Ascending aorta (tissue), 2 donors: ENCODE measurements at places on chromosomes 7 and 10. TPM values are rescaled to one million over a fixed set of nuclear protein-coding genes. Genes with fewer than 3 reads are reported as not detected.

GRCh38 chr7:39727231-39728012, 104.0 kb downstream of the RALA start:
- no peak for DNase-seq
- no peaks in the 10 kb centered on the region for H3K4me1 ChIP-seq
- H3K36me3 ChIP-seq, result no peaks in the 10 kb centered on the region

DNA sequence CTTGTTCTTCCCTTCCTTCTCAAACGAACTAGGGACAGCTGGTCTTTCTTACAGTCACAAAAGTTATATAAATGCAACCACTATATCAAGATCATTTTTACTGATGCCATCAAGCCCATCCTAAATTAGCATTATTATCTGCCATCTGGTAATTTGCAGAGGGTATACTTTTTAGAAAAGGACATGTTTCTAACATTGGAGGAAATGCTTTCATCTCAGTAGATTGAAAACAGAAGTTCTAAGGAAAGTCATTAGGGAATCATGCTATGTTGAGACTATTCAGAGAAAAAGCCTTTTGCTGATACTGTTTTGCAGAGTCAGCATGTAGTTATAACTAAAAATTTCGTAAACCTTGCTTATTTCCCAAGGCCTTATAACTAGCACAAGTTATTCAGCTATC, 146.7 kb downstream of the WNT2 start:
- H3K27me3 ChIP-seq, result no peaks in the 10 kb centered on the region
- no peak overlapping the region for H3K27ac ChIP-seq
- peaks cover 28% of the 10 kb centered on the region for H3K36me3 ChIP-seq
- no peak overlapping the region for H3K4me3 ChIP-seq
- DNase-seq, result no peak
- no peaks in the 10 kb centered on the region for H3K4me1 ChIP-seq

DNA sequence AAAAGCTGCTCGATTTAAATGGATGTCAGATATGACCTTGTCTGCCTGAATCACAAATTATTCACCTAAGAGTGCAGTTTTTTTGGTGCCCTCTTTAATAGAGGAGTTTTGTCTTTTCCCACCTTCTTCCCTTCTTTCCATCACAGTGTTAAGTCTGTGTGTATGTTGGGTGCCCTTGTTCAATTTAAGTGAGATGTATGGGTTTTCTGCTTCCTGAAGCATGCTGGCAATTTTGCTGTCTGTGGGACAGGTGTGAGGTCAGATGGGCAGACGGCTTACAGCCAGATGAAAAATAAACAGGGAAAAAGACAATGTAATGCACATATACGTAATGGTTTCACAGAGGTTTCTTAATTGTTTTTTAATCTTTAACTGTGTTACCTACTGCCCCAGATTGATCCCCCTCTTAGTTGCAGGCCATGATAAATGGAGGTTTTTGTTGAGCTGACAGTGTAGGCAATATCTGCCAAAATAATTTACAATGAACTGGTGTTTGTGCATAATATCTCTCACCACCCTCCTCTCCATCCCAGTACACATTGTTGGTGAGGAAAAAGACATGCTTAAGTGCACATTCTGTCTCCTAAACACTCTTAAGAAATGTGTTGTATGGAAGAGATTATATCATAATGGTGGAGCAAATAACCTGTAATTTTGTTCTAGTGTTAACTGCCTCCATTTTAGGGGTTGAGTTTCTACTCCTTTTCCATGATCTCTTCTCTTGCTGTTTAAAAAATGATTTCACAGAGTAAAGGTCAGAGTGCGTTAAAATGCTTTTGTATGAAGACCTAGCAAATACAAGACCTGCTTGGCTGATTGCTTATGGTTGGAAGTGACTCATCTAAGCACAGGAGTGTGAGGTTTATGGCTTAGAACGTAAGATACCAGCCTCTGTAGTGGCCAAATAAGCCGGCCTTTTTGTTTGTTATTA, 123.9 kb downstream of the LRRC4 start:
- no peaks in the 10 kb centered on the region for H3K4me1 ChIP-seq
- no peak for DNase-seq
- H3K27me3 ChIP-seq, result no peaks in the 10 kb centered on the region
- H3K36me3 ChIP-seq, result no peaks in the 10 kb centered on the region
- no peak overlapping the region for H3K4me3 ChIP-seq
- H3K27ac ChIP-seq, result no peak overlapping the region

DPP6 gene
- not detected for total RNA-seq

H2BK1 gene
- total RNA-seq, result not detected

TMEM196 gene
- total RNA-seq, result not detected

HGF gene
- total RNA-seq, result 11.7 TPM

DNA sequence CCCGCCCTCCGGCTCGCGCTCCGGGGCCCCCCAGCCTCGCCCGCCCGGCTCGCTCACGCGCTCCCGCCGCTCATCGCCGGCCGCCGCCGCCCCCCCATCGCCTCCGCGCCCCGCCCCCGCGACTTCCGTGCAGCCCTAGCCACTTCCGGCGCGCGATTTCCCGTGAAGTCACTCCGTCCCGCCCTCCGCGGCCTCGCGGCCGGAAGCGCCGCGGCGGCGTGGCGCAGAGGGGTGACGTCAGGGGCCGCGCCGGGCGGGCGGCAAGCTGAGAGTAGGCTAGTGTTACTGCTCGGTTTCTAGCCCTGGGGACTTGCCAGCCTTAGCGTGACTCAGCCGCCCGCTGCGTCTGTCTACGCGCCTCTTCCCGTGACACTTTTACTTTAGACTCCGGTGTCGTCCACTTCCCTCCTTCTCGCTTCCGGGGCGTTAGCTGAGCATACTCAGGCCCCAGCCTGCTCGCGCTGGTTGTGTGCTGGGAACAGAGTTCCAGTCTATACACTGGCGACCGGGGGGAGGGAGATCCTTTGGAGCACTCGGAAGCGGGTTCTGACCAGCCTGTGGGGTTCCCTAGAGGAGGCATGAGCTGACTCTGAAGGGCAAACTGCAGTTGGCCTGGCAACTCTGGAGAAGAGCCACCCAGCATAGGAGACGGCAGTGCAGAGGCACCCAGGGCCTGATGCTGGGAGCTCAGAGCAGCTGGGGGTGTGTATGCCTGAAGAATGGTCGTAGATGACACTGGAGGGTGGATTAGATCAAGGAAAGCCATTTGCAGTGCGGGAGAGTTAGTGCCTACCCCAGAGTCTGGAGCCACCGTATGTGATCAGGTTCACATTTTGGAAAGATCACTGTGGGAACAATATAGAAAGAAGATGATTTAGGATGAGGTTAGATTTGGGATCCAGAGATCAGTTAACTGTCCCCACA, at the start of gene PURB:
Gene PURB, minus strand, starts transcription at position 137 of the 924 bp plus-strand sequence. CDS start 182 bp downstream, outside the sequence.
- H3K27ac ChIP-seq, result peak within 1 kb of the TSS; percentile 98
- H3K4me1 ChIP-seq, result peaks cover 13% of the 10 kb centered on the region
- no peaks in the 10 kb centered on the region for H3K36me3 ChIP-seq
- peak within 1 kb of the TSS; percentile 97 for H3K4me3 ChIP-seq
- no peaks in the 10 kb centered on the region for H3K27me3 ChIP-seq

- no peaks in the 10 kb centered on the region for H3K4me1 ChIP-seq
- H3K27me3 ChIP-seq, result no peaks in the 10 kb centered on the region
- no peak overlapping the region for H3K27ac ChIP-seq
- H3K4me3 ChIP-seq, result no peak overlapping the region
- H3K36me3 ChIP-seq, result no peaks in the 10 kb centered on the region
Measured at GRCh38 chr7:36570528-36571189, 153.6 kb downstream of the AOAH start.

- no peak overlapping the region for H3K4me3 ChIP-seq
- no peaks in the 10 kb centered on the region for H3K27me3 ChIP-seq
- no peaks in the 10 kb centered on the region for H3K36me3 ChIP-seq
- no peaks in the 10 kb centered on the region for H3K4me1 ChIP-seq
Measured at GRCh38 chr10:100628061-100628460, 92.3 kb downstream of the HIF1AN start.

DNA sequence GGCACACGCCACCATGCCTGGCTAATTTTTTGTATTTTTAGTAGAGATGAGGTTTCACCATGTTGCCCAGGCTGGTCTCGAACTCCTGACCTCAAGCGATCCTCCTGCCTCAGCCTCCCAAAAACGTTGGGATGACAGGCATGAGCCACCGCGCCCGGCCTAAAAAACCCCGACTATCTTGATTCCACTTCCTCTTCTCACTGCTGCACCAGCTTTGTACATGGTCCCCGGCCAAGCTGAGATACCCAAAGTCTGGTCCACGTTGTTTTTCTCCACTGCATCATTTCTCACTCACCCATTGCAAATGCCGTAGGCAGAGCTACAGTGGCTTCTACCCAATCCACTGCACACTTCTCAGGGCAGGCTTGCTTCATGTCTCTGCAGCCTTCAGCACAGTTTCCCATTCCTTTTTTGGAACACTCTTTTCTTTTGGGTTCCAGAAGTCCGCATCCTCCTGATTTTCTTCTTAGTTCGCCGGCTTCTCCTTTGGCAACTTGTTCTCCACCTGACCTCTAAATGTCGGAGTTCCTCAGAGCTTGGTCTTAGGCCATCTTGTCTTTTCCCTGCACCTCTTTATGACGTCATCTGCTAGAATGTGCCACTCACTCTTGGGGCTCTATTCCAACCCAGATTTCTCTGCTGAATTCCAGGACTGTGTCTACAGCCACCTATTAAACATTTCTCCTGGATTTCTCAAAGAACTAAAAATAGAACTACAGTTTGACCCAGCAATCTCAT, 6.0 kb upstream of the GNB2 start:
- DNase-seq, result no peak
- no peaks in the 10 kb centered on the region for H3K4me1 ChIP-seq
- H3K27ac ChIP-seq, result peak overlapping the region; percentile 50
- no peak overlapping the region for H3K4me3 ChIP-seq
- H3K27me3 ChIP-seq, result no peaks in the 10 kb centered on the region

GGCT gene
- total RNA-seq, result 0.43 TPM

DNA sequence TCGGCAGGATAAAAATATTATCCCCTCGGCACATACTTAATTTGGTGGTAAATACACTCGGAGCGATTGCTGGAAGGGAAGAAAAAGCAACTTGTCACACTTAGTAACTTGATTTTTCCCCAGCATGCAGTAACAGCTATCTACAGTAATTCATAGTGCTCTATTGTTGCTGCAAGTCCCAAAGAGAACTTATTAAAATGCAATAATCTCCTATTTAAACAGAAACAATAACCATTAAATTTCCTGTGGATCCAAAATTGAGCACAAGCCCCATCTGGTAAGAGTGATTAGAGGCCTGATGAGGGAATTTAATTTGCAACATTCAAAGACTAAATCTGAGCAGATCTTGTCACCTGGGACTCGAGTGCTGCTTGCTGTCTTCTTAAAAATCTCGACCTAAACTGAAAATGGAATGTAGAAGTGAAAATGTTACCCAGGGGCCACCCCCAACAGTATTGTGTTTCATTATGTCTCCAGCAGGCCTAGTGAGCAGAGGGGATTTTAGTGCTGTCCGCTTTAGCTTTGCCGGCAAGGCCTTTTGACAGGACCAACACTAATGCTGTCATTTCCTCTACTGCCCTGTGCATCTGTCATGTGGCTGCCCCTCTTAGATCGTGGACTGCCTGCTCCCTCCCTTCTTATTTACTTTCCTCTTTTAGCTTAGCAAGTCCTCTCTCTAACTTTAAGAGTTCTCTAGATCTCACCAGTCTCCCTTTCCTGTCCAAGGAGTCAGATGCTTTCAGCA, 639.7 kb downstream of the AUTS2 start:
- no peak overlapping the region for H3K4me3 ChIP-seq
- H3K27ac ChIP-seq, result no peak overlapping the region
- H3K27me3 ChIP-seq, result no peaks in the 10 kb centered on the region
- no peak for DNase-seq
- H3K36me3 ChIP-seq, result no peaks in the 10 kb centered on the region

DNA sequence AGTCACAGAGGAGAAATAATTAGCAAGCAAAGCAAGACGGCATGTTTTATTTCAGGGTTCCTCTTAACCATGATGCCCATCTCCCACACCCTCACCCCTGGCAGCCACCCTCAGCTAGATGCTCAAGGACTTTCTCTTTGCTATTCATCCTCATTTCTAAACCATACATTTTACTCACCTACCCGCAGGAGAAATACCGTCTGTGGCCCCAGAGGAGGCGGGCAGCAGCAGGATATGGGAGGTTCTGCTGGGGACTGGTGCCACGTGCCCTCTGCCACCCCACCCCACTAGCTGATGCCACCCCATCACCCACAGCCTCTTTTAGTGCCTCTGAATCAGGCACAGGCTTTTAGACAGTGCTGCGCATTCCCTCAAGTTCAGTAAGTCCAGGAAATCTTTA, 168.7 kb upstream of the ITGB1 start:
- H3K27me3 ChIP-seq, result no peaks in the 10 kb centered on the region
- H3K4me1 ChIP-seq, result no peaks in the 10 kb centered on the region
- no peaks in the 10 kb centered on the region for H3K36me3 ChIP-seq
- no peak overlapping the region for H3K27ac ChIP-seq
- no peak overlapping the region for H3K4me3 ChIP-seq

DNA sequence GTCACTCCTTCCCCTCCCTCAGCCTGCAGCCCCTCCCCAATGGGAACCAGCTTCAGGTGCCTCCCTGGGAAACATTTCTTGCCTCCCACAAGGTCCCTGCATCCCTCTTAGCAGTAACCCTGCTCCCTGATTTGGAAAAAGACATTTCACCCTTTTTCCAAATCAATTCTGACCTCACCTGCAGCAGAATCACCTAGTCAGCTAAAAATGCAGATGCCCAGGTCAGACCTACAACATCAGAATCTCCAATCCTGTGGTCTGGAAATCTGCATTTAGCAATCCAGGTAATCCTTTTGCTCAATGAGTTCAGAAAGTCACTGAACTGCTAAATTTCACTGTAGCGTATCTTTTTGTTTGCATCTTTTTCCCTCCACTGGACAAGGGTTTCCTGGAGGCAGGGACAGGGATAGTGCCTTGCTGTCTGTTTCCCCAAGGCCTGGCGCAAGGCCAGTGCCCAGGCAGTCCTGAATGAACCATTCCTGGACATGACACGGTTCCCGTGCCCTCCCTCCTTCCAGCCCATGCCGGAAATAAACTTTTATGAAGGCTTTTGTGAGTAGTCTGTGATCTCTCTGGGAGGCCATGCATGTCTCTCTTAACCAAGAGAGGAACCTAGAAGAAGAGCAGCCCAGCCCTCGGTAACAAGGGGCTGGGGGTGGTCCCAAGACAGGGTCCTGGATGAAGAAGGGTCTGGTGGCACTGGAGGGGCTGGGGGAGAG, 44.0 kb downstream of the COL13A1 start:
- no peak overlapping the region for H3K4me3 ChIP-seq
- DNase-seq, result no peak
- no peaks in the 10 kb centered on the region for H3K4me1 ChIP-seq

DNA sequence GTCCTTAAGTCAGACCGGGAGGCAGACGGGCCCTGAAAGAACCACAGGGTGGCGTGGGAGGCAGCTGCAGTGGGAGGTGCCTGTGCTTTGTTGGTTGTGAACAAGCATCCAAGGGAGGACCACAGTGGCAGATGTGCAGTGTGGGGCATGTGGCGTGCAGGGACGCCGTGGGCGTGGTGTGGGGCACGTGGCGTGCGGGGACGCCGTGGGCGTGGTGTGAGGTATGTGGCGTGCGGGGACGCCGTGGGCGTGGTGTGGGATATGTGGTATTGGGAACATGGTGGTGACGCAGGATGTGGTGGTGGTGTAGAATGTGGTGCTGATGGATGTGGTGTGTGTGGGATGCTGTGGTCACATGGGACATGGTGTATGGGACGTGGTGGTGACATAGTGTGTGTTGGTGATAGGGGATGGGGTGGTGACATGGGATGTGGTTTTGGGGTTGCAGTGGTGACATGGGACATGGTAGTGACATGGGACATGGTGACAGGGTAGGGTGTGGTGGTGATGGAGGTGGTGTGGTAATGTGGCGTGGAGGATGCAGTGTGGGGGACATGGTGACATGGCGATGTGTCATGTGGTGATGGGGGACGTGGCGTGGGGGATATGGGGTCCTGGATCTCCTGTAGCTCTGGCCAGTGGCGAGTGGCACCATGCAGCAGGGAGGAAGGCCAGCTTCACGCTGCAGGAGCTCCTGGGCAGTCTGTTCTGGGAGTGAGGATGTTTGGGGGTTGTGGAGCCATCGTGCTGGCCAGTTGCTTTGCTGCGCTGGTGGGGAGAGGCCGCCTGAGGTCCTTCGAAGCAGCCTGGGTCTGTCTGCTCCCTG, 78.8 kb downstream of the INPP5A start:
- H3K4me3 ChIP-seq, result no peak overlapping the region
- no peak overlapping the region for H3K27ac ChIP-seq
- no peaks in the 10 kb centered on the region for H3K36me3 ChIP-seq

SSC4D gene
- total RNA-seq, result not detected
